ENCODE measurements at places on chromosomes 13 and 19.

- DNase-seq: no peak
Measured at GRCh38 chr13:75418186-75418843, 63.7 kb downstream of the TBC1D4 start.

- no peak for DNase-seq
Measured at GRCh38 chr13:33109801-33110200, 93.6 kb downstream of the KL start.

- no peak for DNase-seq
Measured at GRCh38 chr13:43596924-43597598, 189.7 kb downstream of the ENOX1 start.

DNA sequence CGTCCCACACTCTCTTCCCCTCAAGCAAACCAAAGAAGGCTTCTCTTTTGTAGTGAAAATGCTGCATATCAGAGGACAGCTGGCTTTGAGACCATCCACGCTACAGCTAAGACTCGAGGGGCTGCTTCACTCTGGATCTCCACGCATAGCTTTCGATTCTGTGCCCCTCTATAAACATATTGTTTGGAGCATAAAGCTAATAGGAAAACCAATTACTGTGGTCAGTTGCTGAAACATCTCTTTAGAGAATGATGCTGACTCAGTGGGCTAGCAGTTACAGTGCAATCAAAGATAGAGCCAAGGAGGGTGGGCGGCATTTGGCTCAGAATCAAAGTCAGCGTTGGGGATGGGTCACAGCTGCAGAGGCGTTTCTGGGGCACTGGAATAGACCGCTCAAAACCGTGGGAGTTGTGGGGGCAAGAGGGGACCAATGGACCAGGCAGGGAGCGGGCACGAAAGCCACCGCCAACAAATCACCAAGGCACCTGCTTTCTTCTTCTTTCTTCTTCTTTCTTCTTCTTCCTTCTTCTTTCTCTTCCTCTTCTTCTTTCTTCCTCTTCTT lies 76.7 kb downstream of the RASL11A start:
- DNase-seq: no peak

- no peak for DNase-seq
Measured at GRCh38 chr13:78599645-78600279, 3.6 kb downstream of the POU4F1 start.

GRCh38 chr13:88602786-88603777 lies 931.9 kb downstream of the SLITRK5 start:
- no peak for DNase-seq

GRCh38 chr19:40719414-40719894 lies 2.5 kb downstream of the ITPKC start:
- DNase-seq: no peak

DNA sequence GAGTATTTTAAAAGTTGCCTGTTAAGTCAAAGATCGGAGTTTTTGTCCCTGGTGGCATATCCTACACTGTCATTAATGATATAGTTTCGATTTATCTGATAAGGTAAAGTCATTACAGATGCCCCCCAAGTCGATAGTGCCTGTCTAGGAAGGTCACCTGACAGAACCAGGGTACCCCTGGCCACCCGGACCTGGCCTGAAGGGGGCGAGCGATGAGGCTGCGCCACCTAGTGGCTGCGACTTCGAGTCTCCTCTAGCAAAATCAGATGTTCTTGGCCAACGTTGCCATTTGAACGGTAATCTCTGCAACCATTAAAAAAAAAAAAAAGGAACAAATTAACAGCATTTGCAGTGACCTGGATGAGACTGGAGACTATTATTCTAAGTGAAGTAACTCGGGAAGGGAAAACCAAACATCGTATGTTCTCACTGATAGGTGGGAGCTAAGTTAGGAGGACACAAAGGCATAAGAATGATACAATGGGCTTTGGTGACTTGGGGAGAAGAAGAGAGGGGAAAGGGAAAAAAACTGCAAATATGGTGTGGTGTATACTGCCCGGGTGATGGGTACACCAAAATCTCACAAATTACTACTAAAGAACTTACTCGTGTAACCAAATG lies 565.1 kb downstream of the LIG4 start:
- no peak for DNase-seq

DNA sequence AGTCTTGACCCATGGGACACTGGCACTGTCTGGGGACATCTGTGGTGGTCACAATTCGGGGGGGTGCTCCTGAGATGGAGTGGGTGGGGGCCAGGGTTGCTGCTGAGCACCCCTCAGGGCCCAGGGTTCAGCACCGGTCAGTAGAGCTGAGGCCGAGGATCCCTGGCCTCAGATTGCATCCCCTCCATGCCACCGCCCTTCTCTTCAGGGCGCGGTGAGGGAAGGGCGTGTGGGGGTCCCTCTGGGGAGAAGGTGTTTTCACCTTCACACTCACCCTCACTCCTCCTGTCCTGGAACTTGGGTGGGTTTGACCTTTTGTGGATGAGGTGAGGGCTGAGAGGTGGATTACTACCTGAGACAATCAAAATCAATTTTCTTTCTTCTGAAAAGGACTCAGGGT lies 13.5 kb downstream of the GNA11 start:
- no peak for DNase-seq

DNA sequence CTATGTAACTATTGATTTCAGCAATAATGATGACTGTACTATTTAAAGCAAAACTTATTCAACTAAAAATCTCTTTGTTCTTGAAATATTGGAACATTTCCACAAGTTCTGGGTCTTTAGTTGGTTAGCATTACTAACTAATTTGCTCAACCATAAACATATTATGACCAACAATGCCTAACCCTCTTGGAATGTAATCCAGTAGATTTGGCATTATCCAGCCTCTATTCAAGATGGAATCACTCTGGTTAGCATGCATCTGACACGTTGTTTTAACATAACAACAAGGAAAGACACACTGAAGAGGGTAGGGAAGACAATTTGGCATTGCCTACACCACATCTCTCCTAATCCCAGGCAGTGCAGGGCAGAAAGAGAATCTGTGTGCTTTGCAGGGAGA lies 941.3 kb upstream of the PCDH20 start:
- no peak for DNase-seq

DNA sequence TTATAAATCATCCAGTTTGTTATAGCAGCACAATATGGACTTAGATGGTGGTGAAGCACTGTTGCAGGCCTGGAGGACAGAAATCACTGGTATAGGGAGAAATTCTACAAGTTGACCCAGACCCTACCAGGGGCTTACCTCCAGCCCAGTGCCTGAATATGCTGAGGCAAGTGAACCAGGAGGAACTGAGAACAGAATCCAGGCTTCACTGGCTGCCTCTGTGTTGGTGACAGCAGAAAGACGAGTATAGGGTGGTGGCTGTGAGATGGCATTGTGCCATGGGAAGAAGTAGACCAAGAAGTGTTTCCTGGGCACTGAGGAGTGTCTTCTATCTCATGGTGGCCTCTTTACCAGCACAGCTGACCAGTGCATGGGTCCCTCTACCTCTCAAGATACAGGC lies 15.9 kb upstream of the EID2 start:
- no peak for DNase-seq

GRCh38 chr19:10961073-10961860 lies 437 bp downstream of the SMARCA4 start:
- DNase-seq: peak; percentile 6

- DNase-seq: no peak
Measured at GRCh38 chr13:24127116-24127631, 33.3 kb upstream of the SPATA13 start.

DNA sequence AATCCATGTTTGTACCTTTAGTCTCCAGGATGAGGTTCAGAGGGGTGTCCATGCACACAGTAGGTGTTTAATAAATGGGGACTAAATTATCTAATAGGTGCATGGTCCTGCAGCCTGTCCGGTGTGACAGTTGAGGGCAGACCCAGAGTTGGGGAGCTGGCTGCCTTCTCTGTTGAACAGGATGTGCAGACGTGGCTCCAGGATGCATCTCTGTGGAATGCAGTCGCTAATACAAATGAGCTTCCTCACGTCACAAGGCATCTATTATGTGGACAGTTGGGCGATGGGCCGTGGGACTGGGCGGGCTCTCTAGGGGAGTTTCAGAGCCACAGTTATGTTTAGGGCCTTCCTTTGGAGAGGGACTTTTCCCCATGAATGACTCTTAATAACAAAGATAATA lies 71.0 kb downstream of the SIPA1L3 start:
- no peak for DNase-seq

DNA sequence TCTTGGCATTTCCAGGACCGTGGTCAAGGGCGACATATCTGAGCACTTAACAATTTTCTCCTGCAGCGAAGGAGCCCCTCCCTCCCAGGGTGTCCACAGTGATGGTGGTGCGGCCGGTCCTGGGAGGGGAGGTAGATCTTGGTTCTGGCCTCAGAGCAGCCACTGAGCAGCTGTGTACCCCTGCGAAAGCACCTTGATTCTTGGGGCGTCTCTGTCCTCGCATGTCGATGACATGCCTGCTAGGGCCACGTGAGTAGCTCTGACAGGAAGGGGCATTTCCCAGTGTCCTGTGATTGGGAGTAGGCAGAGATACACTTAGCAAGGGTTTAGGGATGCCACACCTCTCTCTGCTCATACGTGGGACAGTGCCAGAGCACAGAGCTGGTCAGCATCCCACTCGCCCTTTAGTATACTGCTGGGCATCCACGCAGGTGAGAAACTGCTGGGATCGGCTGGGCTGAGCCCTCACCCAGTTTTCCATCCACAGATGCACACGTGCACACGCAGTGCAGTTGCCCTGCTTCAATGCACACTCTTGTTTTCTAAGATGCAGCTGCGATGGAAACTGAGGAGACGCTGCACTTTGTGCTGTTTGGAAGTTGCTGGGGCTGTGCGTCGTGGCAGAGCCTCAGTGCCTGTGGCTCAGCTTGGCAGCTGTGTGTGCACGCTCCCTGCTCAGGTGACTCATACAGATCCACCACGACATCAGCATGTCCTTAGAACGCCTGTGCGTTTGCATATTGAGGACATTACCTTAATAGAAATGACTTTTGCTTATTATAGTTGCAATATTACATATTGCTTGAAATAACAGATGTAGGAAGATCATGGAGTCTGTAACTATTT lies 66.8 kb downstream of the TEX29 start:
- DNase-seq: no peak

- DNase-seq: no peak
Measured at GRCh38 chr13:98665638-98665995, 86.9 kb downstream of the SLC15A1 start.

GRCh38 chr19:56838909-56839651 lies 1.4 kb downstream of the PEG3 start:
- DNase-seq: no peak

DNA sequence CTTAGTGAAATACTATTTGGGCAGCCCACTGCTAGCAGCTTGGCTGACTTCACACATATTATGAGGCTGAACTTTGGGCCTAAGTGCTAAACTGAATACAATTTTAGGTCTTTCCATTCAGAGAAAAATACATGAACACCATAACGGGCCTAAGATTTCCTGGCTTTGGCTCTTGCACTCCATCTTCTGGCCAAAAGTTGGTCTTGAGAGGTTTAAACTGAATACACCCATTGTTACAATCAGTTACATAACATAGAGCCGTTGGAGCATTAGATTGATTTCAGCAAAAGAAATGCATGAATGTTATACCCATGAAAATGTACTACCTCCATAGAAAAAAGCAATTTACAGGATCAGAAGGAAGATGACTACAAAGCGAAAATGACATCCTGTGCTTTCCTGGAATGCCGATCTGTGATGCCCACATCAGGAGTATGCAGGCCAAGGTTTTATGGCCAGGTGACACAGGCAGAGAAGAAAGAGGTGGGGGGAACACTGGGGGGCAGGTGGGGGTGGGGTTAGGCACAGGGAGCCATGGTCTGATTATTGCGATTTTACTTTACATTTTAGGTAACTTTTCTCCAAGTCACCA lies 11.1 kb upstream of the SHISA2 start:
- DNase-seq: no peak

GRCh38 chr13:96860882-96861281 lies 133.4 kb downstream of the OXGR1 start:
- DNase-seq: no peak

GRCh38 chr19:16668176-16668575 lies 7.2 kb downstream of the TMEM38A start:
- DNase-seq: no peak

DNA sequence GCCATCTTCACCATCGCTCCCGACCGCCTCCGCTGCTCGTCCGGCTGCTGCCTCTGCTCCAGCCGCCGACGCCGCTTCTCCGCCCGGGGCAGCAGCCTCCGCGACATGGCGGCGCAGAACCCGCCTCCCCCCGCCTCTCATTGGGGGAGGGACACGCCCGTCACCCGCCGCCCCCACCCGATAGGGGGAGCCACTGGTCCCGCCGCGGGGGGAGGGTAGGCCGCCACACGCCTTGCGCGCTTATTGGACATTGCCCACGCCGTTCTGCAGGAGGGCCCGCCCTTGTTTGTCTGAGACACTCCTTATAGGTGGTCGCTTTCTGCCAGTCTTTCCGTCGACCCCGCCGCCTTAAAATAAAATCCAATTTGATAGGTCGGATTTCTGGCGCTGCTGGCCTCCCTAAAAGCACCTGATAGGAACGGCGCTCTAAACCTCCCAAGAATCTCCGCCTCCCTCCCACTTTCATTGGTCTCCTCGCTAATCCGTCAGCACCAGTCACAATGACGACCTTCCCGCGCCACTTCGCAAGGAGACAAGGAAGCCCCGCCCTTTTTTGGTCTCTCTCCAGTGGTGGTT lies at the start of gene HNRNPL:
Gene HNRNPL, minus strand, starts transcription at position 127 of the 576 bp plus-strand sequence. Its CDS starts 20 bp downstream, at position 107.
- peak; percentile 98 for DNase-seq

DNA sequence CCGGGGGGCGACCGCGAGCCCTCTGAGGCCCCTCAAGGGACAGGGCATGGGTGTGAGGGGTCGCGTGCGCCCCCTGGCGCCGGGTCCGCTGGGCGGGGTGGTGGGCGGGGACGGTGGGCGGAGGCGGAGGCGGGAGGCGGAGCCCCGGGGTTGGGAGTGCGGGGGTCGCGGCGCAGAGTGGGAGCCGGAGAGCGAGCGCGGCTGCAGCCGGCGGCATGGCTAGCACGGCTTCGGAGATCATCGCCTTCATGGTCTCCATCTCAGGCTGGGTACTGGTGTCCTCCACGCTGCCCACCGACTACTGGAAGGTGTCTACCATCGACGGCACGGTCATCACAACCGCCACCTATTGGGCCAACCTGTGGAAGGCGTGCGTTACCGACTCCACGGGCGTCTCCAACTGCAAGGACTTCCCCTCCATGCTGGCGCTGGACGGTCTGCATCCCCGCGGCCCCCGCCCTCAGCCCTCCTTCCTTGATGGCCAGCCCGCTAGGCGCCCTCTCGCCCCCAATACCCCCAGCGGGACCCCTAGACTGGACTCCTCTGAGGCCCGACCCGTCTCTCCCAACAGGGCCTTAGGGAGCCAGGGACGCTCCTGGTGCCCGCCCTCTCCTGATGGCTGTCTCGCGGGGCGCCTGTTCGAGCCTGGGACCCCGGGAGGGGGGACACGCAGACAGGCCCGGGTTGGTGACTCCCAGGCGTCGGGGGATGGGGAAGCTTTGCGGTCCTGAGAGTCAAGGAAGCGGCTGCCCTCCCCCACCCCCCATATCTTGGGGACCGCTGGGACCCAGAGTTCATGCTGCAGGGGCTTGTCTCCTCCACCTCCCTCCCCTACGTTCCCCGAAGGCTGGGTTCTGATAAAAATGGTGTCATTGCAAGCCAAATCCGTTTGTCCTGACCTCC lies at the start of gene CLDN10:
Gene CLDN10, plus strand, starts transcription at position 182 of the 903 bp plus-strand sequence. Its CDS starts 34 bp downstream, at position 216.
- DNase-seq: no peak

Data from activated T-cell treated with anti-CD3 and anti-CD28 coated beads for 1 hour (primary cell).